ENCODE measurements at places on chromosomes 12 and 14.
A peak's percentile ranks its signal among the peaks of the same experiment; 100 is the strongest.

DNA sequence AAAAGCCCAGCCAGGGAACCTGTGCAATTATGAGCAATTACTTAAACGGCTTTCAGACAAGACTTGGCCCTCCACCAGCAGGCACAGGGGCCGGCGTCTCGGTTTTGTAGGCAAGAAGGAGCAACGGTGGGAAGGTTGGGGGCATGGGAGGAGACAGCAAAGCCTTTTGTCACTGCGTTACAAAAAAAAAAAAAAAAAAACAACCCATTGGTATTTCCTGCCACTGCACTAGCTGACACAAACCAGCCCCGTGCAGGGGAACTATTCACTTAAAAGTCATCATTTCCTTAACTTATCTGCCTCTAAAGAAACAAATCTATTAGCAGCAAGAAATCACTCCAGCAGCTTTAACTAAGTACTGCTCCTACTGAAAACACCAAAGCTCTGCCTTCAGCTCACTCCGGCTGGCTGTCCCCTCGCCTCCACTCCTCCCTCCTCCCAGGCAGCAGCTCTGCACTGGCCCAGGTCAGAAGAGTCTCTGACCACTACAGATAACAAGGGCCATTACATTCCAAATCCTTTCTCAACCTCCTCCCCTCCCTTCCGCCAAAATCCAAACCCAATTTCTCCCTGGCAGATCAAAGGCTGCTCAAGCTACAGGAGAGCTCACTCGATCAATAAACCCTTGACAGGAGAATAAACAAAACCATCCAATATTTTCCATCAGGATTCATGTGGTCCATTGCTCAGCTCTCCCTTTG, 105.2 kb upstream of the CDKN3 start:
- DNase-seq, result peak; percentile 28

- no peak for DNase-seq
Measured at GRCh38 chr14:102975662-102976061, 53.2 kb downstream of the AMN start.

GRCh38 chr14:44941591-44941990, 20.2 kb downstream of the KLHL28 start:
- no peak for DNase-seq

DNA sequence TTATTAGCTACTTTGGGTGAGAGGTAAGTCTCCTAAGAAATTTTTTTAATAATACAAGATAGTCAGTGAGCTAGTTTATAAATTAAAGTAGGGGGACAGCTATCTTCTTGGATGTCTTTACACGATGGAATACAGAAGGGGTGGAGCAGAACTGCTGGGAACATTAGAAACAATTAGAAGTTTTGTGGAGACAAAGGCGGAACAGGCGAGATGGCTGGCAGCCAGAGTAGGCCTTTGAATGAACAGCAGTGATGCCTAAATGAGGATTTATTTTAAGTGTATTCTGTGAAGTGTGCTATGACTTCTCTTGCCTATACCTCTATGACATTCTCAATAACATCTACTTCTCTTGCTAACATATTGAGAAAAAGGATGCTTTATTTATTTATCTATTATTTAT, 1345.3 kb upstream of the SEL1L start:
- DNase-seq, result no peak

DNA sequence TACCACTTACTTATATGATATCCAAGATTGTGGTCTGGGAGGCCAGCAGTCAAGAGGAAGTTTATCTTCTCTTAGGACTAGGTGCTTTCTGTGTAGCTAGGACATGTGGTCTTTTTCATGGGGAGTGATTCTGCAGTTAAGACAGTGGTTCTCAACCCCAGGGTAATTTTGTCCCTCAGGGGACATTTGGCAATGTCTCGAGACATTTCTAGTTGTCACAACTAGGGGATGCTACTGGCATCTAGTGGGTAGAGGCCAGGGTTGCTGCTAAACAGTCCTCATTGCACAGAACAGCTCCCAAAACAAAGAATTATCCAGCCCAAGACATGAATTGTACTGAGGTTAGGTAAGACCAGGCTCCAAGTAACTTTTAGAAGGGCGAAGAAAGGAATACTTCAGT, 20.0 kb downstream of the AMDHD1 start:
- DNase-seq, result no peak

GRCh38 chr12:120007272-120007671, 18.2 kb downstream of the BICDL1 start:
- no peak for DNase-seq

GRCh38 chr12:22709292-22709691, 84.3 kb downstream of the ETNK1 start:
- peak; percentile 29 for DNase-seq

GRCh38 chr14:63237791-63238190, 33.5 kb downstream of the RHOJ start:
- no peak for DNase-seq

GRCh38 chr12:121582583-121583333, 1.9 kb upstream of the KDM2B start:
- no peak for DNase-seq

GRCh38 chr12:51779876-51780275, 68.6 kb downstream of the FIGNL2 start:
- DNase-seq, result no peak

- DNase-seq, result no peak
Measured at GRCh38 chr14:100899884-100900771, 3.4 kb downstream of the RTL1 start.

GRCh38 chr14:96254687-96255086, 1.3 kb upstream of the BDKRB1 start:
- DNase-seq, result no peak

DNA sequence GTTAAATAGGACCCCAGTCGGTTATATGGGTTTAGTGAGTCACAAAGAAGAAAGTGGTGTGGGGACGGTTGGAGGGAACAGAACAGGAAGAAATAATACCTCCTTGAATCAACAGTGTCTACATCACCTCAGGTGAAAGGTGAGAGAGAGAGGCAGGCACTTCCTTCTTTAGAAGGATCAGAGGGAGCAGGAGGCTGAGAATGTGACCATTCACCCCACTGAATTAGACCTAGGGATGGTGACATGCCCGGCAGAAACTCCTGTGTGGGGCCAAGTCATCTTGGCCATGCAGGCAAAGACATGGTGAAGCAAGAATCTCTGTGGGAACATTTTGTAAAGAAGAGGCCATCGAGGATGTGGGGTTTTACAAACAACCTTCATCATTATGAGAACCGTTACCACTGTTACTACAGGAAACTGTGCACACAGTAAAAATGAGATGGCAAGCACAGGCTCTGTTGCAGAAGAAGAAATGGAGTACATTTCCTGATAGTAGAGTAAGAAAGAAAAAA, 1196.9 kb downstream of the VRK1 start:
- DNase-seq, result no peak

GRCh38 chr12:53201177-53201541, 5.9 kb downstream of the ITGB7 start:
- DNase-seq, result no peak

- DNase-seq, result peak; percentile 15
Measured at GRCh38 chr12:118850244-118850825, 131.0 kb upstream of the SRRM4 start.

DNA sequence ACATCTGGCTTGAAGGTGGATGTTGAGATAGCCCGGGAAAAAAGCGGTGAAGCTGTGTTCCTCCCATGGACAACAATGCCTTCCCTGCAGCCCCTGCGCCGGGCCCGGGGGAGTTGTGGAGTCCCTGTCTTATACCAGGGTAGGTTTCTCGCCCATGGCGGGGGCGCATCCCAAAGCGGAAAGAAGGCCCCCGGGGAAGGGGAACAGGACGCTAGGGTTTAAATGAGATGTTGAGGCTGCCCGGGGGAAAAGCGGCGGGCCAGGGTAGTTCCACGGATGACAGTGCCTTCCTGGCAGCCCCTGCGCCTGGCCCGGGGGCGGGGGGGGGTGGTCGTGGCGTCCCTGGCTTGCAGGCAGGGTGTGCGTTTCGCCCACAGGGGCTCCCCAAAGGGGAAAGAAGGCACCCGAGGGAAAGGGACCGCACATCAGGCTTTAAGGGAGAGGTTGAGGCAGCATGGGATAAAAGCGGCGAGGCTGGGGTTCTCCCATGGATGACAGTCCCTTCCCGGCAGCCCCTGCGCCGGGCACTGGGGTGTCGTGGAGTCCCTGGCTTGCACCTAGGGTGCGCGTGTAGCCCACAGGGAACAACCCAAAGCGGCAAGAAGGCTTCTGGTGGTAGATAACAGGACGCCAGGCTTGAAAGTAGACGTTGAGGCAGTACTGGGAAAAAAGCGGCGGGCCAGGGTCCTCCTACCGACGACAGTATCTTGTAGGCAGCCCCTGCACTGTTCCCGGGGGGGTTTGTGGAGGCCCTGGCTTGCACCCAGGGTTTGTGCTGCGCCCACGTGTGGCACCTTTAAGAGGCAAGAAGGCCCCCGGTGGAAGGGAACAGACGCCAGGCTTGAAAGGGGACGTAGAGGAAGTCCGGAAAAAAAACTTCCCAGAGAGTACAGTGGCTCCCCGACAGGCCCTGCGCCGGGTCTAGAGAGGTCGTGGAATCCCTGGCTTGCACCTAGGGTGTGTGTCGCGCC, 160.8 kb upstream of the ALG10B start:
- no peak for DNase-seq

DNA sequence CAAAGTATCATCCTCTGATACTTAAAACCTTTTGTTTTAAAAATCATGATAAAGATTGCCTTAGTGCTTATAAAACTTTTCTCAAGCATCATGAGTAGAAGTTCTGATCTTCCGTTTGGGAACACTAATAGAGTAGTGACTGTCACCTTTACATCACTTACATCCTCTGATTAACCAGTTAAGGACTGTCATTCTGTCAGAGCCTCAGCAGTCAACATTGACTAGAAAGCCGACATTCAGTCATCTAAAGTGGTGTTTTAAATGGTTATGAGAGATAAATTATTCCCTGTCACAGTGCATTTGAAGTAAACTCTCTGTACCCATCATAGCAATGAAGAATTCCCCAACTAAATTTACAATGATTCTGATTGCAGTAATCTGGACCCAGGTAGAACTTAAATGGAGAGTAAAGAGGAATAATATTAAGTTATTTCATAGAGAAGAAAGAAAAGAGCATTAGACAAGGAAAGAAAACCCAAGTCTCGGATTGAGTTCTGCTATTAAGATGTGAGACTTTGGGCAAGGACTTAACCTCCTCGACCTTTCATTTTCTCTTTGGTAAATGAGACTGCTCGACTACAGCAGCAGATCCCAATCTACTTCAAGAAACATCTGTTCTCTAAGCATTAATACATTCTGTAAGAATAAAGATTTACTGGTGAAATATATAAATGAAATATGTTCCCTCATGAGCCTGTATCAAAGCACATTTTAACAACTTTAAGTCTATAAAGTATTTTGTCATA, 563.9 kb upstream of the LMO3 start:
- no peak for DNase-seq

DNA sequence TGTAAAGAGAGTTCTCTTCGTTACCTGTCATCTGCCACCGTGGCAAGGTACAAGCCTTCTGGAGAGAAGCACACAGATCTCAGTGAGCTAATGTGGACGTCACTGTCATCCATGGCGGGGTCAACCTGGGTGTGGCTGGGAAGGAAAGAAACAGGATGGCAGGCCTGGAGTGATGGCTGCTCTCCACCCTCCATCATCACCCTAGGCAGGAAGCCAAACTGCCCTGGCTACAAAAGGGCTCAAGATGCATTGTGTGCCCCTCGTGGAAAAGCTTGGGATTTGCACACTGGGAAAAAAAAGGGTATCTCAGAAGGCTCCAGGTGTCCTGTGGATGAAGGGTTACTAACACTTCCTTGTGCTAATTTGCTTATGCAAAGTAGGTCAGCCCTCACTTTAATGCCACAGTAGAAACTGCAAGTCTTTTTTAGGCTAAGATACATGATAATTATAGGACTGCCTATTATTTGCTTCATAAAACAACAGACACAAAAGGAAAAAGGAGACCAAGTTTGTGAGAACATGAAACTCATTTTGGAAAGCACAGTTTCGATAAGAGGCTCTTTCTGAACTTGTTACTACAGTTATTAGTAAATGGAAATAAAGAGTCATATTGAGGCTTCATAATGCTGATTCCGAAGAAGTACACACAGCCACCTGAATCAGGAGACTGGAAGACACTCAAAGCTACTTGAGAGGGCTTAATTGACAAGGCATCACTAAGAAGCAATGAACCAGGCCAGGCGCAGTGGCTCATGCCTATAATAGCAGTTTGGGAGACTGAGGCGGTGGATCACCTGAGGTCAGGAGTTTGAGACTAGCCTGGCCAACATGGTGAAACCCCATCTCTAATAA, 18.9 kb downstream of the RFC5 start:
- DNase-seq, result no peak

DNA sequence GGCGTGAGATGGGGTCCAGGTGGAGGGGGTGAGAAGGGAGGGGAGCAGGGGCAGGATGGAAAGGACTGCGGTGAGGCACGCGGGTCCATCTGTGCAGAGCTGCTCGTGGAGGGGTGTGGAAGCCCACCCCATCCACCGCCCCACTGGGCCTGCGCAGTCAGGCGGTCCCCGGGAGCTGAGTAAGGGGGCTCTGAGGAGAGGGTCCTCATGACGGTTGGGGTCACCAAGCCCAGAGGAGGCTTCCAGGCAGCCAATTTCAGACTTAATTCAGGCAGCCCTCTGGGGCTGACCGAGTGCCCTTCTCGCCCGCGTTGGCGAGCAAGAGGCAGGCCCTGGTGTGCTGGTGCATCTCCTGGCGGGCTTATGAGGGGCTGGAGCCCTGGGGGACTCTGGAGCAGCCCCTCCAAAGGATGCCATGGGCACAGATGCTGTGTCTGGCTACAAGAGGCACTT, 115.5 kb downstream of the KIF26A start:
- no peak for DNase-seq

DNA sequence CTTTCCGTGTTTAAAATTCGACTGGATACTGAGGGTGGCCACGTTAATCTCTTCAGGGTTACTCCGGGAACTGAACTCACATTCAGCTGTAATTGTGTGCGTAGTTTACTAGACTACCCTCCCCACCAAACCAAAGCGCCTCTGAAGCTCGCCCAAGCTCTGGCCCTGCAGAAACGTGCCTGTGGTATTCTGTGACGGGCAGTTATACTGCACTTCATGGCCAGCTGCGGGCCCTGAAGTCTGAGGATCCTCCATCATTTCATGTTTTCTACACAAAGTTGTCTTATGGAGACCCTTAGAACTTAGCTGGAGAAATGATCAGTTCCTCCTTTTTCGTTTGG, 688 bp downstream of the ZNF26 start:
- no peak for DNase-seq

DNA sequence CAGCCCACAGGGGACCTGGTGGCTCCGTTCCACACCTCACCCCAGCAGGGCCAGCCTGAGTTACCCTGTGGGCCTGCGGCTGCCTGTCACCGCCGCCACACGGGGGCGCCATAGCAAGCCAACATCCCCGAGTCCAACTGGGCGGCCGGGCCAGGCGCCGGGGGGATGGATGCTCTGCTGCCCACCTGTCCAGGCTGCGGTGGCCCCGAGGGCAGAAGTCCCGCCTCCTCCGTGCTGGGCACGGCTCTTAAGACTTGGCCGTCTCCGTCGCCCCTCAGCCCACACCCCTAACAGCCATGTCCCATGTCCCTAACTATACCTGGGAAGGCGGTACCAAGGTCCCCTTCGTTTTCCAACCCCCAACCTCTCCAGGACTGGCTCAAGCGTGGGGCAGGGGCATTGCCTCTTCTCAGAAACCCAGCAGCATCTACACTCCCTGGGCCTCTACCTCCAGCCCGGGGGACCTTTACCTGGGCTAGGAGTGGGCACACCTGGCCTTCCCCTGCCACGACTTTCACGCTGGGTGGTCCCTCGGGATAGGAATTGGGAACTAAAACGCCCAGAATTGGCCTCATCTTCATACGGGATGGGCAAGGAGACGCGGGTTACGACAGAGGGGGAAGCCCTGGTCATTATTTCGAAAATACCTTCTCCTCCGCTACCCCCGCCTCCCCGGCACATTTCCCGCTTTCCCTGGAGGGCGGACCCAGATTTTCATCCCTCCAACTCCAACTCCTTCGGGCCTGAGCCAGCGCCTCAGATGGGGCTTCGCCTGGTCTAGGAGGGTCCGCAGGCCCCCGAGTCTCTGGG, 1.1 kb upstream of the CYP46A1 start:
- DNase-seq, result peak; percentile 91

GRCh38 chr12:73266206-73266605, 994.0 kb downstream of the TRHDE start:
- no peak for DNase-seq
